ENCODE measurements at places on chromosomes 13 and 19. TPM values are rescaled to one million over a fixed set of nuclear protein-coding genes. Genes with fewer than 3 reads are reported as not detected.

The RFPL4A gene
- total RNA-seq, result not detected

The ZNF729 gene
- total RNA-seq, result under 0.01 TPM

The HTR2A gene
- 4.8 TPM for total RNA-seq

The VWA8 gene
- 16.7 TPM for total RNA-seq

The C5AR2 gene
- under 0.01 TPM for total RNA-seq

The KCNJ14 gene
- 0.38 TPM for total RNA-seq

The ZNF730 gene
- total RNA-seq, result 0.85 TPM

The KIR2DL4 gene
- total RNA-seq, result not detected

The ZNF582 gene
- 4.5 TPM for total RNA-seq

All from regular cardiac myocyte (primary cell).